ENCODE measurements at places on chromosomes 5 and 9.
A peak's percentile ranks its signal among the peaks of the same experiment; 100 is the strongest.

GRCh38 chr5:143683459-143683858 is 128.5 kb upstream of the HMHB1 start:
- DNase-seq, result no peak

DNA sequence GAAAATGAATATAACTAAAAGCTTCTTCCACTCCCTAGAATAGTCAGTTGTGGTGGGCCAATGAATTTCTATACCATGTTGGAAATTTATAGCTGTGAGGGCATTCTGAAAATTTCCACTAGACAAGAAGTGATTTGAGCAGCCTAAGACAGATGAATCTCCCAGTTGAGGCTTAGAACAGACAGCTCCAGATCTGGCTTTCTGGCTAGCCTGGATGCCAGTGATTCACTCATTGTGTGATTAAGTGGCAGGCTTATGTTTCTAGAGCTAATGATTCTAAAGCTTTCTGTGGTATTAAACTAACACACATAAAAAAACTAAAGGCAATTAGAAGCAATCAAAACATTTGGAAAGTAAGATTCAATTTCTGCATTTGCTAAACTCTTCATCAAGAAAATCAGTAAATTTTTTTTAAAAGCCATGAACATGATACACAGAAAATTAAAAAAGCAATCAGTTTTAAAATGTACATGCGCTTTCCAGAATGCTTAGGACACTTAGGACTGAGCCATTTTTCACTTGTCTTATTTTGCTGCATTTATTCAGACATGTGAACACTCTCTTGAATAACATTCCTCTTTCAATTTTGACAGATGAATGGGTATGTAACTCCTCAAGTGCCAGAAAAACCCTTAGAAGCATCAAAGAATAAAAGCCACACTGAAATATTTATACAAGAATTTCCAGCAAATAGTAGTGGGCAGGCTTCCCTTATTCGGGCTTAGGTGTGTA is 100.5 kb upstream of the GNAQ start:
- no peak for DNase-seq

- no peak for DNase-seq
Measured at GRCh38 chr5:174901336-174901735, 177.0 kb downstream of the MSX2 start.

DNA sequence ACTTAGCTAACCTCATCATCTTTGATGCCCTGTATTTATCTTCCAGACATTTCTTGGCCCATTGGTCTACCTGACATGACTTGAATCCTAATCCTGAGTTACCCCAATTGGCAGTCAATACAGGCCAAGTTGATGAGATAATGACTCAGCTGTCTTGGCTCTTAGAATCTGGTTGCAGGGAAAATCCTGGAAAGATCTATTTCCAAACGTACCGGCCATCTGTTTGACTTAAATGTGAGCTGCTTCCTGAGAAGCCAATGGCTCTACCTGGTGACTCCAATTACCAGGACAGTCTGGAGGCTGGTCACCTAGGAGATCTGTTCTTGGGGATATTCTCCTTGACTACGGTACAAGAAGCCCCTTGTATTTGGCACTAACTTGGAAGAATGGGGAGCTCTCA is 475.2 kb upstream of the BRINP1 start:
- DNase-seq, result no peak

- peak; percentile 80 for DNase-seq
Measured at GRCh38 chr5:9545992-9546851, at the start of gene SEMA5A. Gene SEMA5A, minus strand, starts transcription at chr5:9546075. Its CDS starts 166,129 bp downstream, at chr5:9379946.

DNA sequence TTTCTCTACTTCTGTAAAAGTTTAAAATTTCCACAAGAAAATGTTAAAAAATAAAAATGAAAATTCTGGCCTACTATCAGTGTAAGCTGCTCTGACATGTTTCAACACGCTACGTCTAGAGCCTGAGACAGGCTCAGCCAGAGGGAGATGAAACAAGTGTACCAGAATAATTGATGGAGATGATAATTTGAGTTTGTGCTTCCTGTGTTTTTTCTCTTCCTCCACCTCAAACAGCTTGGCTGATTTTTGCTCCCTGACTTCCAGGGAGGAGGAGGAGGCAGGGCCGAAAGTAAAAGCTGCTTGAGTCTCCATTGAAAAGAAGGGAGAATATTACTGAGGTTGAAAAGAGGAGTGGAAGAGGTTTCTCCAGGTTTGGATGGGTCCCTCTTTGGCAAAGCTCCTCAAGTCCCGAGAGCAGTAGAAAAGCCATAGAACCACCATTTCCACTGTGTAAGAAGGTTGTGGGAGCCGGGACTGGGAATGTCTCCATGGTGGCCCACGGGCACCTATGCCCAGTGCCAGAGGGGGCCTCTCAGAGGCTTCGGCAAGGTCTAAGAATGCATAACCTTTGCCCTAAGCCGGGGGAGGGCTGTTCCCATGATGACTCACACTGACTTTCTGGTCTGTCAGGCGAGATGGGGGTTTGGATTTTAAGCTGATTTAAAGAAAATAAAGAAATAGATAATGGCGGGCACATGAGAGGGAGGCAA is 95.1 kb downstream of the HRH2 start:
- DNase-seq, result no peak

DNA sequence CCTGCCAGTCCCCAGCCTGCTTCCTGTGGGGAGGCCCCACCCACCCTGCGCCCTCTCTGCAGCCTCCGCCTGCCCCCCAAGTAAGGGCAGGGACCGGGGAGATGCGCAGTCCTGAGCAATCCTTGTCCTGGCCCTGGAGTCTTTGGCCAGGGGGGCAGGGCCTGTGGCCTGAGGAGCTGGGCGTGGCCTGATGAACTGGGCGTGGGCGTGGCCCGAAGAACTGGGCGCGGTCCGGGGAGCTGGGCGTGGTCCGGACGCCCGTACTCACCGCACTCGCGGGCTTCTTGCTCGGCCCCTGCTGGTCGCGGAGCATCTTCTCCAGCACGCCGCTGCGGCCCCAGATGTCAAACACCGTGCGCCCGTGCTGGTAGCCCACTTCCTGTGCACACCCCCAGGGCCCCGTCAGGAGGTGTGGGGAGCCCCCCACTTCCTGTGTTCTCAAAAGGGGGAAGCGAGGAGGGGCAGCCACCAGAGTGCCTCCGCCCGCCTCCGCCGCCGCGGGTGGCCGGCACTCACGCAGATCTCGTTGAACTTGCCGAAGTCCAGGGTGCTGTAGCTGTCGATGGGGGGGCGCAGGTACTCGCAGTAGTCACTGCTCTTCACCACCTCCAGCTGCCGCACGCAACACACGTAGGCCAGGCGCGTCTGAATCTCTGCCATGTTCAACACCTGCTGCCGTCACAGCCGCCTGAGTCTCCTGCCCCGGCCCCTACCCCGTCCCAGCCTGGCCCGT is 2.7 kb upstream of the NSMF start:
- peak; percentile 52 for DNase-seq

DNA sequence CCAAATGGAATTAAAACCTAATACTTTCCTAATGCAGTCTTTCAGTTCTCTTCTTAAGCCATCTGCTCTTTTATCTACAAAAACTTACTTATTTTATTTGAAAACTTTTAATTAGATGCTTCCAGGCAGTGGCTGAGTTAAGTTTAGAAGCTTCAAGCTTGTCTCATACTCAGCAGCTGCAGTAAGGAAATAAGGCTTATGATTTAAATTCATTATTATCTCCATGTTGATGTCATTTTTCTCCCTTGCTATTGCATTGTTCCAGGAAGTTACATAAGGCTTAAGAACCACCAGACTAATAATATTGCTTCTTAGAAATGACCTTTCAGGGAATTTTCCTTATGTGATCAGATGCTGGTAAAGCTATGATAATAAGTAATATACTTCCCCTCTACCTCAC is 119.6 kb downstream of the PPP2R2B start:
- no peak for DNase-seq

DNA sequence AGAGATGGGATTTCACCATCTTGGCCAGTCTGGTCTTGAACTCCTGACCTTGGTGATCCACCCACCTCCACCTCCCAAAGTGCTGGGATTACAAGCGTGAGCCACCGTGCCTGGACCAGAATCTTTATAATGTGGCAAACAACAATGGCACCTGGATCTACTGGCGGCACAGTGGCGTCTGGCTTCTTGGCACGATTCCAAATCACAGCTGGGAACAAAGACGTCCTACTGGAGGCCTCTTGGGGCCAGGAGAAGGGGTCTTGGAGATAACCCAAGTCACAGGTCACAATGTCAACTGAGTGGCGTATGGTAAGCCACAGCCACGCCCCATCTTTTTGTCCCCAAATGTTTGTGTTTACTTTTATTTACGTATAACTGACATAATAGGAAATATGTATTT is 77.8 kb upstream of the RAPGEF1 start:
- DNase-seq, result no peak

DNA sequence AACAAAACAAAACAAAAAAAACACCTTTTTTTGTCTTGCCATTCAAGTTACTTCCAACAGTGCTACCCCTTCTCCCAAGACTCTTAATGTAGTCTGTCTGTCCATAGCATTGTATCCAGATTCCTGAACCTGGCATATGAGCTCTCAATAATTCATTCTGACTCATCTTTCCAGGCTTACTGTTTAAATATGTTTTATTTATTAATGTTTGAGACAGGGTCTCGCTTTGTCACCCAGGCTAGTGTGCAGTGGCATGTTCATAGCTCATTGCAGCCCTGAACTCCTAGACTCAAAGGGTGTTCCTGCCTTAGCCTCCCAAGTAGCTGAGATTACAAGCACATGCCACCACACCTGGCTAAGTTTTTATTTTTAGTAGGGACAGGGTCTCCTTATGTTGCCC is 208.0 kb upstream of the DMRT1 start:
- DNase-seq, result no peak

DNA sequence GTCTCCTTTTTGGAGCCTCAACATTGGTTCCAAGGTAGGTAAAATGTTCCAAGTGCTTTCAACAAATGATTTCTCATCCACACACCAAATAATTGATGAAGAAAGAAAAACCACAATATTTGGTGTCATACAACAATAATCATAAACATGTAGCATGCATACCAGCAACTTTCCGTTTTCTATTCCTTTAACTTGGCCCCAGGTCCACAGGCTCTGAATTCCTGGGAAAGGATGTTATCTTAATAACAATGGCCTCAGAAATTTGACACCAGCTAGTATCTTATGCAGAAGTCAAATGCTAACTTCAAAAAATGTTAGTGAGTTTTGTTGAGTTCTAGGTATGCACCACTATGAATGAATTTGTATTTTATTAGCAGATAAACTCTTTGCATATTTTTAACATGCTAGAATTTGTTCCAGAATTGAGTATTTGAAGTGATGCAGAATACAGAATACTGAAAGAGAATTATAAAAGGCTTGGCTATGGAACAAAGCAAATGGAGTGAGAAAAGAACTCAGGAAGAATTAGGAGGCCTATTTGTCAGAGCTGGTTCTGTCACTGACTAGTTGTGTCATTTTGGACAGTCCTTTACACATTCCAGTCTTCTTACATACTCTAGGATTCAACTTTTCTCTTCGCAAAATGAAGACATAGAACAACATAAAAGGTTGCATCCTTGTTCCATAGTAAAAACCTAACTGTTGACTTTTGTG is 435.3 kb upstream of the TNC start:
- DNase-seq, result no peak

GRCh38 chr9:98303633-98304125 is 48.2 kb upstream of the TBC1D2 start:
- no peak for DNase-seq

- DNase-seq, result peak; percentile 36
Measured at GRCh38 chr5:68440651-68441050, 225.1 kb downstream of the PIK3R1 start.

DNA sequence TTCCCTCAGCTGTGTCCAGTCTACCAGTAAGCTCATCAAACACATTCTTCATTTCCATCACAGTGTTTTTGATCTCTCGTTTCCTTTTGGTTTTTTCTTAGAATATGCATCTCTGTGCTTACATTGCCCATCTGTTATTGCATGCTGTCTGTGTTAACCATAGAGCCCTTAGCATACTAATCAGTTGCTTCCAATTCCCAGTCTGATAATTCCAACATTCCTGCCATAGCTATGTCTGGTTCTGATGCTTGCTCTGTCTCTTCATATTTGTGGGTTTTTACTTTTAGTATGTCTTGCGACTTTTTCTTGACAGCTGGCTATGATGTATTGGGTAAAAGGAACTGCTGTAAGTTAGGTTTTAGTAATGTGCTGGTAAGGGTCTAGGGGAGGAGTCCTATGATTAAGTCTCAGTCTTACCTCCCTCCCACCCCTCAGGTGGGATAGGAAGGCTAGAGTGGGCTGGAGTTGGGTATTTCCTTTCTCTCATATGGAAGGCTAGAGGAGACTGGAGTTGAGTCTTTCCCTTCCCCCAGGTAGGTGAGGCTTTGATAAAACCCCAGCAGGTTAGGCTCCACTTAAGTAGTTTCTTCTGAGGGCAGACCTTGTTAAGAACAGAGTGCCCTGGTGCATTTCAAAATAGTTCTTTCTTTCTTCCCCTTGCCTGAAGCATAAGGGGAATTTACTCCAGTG is 99.1 kb upstream of the RASGRF2 start:
- peak; percentile 49 for DNase-seq

GRCh38 chr9:99199938-99200539 is 21.7 kb downstream of the ALG2 start:
- no peak for DNase-seq

GRCh38 chr9:1469996-1470395 is 419.8 kb downstream of the DMRT2 start:
- DNase-seq, result no peak

DNA sequence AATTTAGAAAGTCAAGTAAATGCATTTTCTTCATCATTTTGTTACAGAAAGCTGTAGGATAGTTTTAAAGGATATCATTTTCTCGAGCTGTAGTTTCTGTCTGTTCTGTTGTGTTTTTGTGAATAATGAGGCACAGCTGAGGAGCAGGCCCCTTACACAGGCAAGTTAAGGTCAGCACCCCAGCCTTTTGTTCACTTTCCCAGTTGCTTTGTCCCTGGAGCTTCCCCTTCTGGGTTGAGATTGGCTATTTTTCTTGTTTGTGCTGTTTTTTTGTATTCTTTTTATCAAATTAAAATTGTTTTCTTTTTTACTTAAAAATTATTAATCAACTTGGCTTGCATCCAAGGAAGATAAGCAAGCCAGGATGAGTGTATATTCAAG is 213.8 kb upstream of the ACTBL2 start:
- no peak for DNase-seq

GRCh38 chr5:19584131-19584530 is 403.9 kb downstream of the CDH18 start:
- no peak for DNase-seq

DNA sequence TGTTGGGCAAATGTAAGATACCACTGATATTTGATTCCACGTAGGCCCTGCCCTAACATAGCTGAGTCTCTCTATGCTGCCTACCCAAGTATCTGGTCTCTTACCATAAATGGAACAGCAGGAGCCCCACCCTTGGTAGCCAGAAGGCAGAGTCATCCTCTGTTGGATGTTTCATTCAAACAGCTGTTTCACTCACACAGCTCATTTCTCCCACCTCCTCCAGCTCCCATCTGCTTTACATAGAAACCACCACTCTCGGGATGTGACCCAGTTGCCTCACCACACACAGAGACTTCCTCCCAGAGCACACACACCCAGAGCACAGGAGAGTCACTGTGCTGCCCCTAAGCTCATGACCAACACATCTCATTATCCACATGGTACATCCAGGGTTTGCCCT is 165.3 kb downstream of the TMEM167A start:
- DNase-seq, result no peak

DNA sequence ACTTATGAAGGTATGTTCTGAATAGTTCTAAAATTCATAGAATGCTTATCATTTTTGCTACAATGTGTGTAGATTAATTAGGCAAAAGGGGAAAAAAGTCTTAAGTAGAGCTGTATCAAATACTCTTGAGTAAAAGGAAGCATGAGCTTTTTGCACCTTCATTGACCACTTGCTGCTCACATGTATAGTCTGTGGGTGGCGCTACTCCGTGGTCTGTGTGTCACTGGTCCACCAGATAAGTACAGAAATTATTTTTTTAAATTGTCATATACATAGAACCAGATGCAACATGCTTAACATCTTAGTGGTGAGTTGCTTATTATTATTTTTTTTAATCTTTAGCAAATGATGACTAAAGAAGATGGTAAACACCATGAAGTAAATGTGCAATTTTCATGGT is 130.2 kb downstream of the MAN2A1 start:
- DNase-seq, result no peak
